Stimulated activated CD8-positive, alpha-beta memory T cell treated with anti-CD3 and anti-CD28 coated beads, Interleukin-4, amount 100 ng/mL, for 4 hours (primary cell): ENCODE measurements at places on chromosomes 12 and 14.

DNA sequence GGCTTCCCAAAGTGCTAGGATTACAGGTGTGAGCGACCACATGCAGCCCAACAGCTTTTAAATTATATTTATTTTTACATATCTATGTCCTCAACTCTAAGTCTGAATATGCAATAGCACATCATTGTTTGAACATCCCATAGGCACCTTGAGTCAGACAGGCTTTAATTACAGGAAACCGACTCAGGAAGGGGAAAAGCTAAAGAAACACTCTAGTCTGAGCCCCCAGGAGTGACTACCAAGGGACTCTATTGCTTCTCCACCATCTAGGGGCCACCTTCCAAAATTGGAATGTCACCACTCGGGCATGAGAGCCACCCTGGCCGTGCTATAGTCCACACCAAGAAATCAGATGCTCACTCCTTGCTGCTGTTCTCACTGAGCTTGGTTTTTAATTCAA is 14.0 kb upstream of the MFAP5 start:
- no peak for DNase-seq

GRCh38 chr12:123269395-123269892 is 2.2 kb downstream of the CDK2AP1 start:
- DNase-seq = no peak

- no peak for DNase-seq
These were observed 106.6 kb upstream of the VASH1 start for GRCh38 chr14:76654573-76655108.

- DNase-seq = no peak
These were observed 77.5 kb downstream of the COX16 start for GRCh38 chr14:70281939-70282338.

DNA sequence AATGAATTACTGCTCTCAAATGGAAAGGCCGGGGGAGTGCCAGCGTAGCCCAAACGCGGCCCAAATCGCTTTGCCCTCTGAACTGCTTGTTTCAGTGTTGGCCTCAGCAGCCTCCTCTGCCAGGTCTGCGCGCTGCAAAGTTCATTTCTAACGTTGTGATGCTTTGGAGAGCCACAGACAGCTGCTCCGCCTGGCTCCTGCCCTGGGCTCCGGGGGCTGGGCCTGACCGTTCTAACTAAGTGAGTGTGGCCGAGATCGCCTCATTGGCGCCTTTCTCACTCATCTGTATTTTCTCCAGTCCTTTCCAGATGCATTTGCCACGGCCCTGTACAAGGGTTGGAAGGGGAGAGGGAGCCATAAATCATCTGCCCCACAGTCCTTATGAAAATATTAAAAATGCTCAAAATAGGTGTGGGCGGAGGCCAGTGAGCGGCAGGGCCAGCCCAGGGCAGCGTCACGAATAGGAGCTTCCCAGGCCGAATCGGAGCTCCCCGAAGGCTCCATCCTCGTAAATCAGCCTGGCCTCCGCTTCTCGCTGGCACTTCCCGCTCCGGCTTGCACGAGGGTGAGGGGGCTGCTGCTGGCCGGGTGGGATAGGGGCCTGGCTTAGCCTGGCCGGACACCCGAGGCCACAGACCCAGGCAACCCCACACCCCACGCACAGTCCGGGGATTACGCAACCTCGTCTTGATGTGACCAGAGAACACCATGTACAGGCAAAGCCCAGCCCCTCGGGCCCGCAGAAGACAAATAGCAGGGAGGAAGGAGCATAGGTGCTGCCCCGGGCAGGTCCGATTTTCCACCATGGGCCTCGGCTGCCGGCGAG is 196.6 kb upstream of the DIO3 start:
- DNase-seq = no peak

DNA sequence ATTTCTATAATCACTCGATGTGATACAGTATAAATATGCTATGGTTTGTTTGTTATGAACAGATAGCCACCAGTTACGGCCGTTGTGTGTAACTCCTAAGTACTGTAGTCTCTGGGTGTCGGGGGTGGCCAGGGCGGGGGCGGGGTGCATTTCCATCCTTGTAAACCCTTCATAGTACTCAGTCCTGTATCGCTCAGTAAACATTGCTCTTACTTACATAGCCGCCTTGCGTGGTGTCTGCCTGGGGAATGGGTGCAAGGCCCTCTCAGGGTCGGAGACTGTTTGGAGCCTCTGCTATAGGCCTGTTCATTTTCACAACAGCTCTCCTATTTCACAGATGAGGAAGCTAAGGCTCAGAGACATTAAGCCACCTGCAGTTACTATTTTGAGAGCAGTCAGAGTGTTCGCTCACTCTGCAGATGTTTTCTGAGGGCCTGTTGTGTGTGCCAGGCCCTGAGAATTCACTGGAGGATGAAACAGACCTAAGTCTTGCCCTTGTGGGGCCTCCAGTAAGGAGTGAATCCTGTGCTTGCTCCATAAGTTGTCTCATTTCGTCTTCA is 42.5 kb downstream of the JDP2 start:
- DNase-seq = no peak

DNA sequence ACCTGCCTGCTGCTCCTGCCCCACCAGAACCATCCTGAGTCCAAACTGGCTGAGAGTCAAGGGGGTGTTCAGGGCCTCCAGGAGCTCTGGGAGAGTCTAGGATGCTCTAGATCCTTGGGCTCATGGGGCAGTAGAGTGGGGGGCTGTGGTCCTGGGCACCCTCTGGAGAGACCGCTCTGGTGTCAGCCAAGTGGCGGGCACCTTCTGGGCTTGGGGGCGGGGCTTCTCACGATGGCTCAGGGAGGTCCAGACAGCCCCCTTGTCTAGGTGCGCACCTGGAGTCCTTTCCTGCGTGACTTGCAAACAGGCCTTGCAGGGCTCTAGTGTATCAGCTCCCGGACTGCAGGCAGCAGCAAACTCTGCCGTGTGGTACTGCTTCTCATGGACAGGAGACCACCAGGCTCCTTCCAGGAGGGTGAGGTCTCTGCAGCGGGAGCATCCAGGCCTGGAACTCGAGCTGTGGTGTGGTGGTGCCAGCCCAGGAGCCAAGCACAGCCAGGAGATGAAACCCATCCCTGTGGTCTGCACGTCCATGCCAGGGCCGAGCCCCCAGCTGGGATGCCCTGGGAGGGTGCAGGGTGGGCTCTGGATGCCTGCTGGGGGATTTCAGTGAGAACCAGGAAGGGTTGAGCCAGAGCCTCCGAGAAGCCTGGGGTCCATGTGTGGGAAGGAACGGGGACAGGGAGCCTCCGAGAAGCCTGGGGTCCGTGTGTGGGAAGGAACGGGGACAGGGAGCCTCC is 15.0 kb downstream of the PACS2 start:
- no peak for DNase-seq

GRCh38 chr14:34277191-34277590 is 184.8 kb downstream of the SPTSSA start:
- DNase-seq = no peak

GRCh38 chr14:100862793-100863192 is 36.9 kb downstream of the MEG3 start:
- DNase-seq = no peak

GRCh38 chr14:65877166-65877565 is 464.6 kb downstream of the FUT8 start:
- DNase-seq = no peak

- DNase-seq = no peak
These were observed 83.2 kb downstream of the HMGA2 start for GRCh38 chr12:65907513-65907912.

- DNase-seq = no peak
These were observed 230.5 kb upstream of the KITLG start for GRCh38 chr12:88810806-88811205.

- DNase-seq = no peak
These were observed 638 bp downstream of the LAG3 start for GRCh38 chr12:6772726-6773589.

DNA sequence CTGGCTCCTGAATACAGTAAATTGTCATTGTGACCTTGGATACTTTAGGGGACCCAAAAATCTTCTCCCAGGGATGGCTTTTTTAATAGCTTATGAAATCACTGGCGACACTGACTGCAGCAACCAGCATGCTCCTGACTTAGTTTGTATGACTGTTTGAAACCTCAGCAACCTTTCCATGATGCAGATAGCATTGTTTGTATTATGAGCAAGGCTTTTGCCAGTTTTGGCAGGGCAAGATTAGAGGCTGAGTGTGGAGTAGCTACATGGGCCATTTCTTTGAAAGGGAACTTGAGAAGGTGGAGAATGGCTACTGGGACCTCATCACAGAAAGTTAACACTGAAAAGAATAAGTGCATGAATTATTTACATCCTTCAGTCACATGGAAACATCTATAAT is 50.9 kb downstream of the SLC4A8 start:
- DNase-seq = no peak

- DNase-seq = no peak
These were observed 101.7 kb downstream of the ZFP36L1 start for GRCh38 chr14:68691031-68691791.

- DNase-seq = no peak
These were observed 34.7 kb downstream of the FOXN4 start for GRCh38 chr12:109274381-109274780.

DNA sequence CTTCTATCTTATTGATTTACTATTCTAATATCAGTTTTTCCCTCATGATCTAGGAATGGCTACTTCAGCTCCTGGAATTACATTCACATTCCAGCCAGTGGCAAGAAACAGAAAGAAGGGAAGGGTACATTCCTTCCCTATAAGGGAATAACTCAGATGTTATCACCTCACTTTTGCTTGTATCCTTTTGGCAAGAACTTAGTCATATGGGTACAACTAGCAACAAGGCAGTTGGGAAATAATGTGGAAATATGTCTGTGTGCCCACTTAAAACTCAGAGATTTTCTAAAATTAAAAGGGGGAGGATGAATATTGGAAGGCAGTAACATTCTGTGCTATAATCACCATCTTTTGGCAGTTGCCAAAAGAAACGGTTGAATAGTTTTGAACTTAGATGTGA is 85.6 kb downstream of the MSRB3 start:
- no peak for DNase-seq

DNA sequence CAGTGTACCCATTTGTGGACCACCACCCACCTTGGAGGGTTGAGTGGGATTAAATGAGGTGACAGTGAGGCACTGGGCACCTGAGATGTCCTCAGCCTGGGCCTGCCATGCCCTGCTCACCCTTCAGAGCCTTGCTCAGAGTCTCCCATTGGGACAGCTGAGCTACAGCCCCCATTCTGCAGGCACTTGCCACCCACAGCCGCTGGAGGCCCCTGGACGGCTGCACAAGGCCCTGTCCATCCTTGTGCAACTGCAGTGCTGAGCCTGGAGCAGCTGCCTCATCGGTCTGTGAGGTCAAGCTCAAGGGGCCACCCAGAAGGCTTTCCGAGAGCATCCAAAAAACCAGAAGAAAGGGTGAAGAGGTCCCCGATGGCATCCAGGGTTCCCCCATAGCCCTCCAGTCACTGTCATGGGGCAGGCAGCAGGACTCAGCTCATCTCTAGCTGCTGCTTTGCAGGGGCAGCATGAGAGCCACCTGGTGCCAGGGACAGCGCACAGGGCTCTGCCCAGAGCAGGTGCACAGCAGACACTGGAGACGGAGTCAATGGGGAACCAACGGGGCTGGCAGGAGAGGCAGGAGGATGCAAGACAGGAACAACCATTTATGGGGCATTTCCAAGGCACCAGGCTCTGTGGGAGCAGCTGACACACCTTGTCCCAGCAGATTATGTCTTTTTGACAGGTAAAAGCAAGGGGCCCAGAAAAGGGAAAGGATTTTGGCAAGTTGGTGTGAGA is 84.6 kb downstream of the ARL6IP4 start:
- no peak for DNase-seq

DNA sequence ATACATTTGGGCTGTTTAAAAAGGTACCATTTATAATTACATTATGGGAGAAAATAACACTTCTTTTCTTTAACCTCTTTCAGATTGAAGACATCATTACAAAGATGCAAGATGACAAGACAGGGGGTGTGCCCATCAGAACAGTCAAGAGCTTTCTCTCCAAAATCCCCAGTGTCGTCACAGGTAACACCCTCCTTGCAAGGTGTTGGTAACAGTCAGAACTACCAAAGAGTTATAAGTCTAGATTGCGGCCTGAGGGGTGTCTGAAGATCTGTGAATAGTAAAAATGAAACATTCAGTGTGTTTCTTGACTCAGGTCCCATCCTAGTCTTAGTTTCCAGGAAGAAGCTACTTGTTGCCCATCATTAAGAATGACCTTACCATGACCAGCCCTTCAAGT is 419.8 kb downstream of the RGS6 start:
- no peak for DNase-seq

DNA sequence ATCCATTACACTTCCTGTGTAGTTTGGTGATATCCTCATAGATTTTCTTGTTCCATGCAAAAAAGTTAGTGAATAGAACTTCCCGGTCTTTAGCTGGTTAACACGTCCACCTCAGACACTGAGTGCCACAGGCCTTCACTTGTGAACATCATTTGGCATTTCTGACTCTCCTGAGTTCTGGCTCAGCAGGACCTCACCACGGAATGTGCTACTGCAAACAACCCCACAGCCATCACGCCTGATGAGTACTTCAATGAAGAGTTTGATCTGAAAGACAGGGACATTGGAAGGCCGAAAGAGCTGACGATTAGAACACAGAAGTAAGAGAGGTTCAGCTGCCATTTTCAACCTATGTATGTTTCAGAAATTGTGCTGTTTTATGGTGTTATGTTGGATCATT is 20.0 kb downstream of the C12orf76 start:
- DNase-seq = no peak

DNA sequence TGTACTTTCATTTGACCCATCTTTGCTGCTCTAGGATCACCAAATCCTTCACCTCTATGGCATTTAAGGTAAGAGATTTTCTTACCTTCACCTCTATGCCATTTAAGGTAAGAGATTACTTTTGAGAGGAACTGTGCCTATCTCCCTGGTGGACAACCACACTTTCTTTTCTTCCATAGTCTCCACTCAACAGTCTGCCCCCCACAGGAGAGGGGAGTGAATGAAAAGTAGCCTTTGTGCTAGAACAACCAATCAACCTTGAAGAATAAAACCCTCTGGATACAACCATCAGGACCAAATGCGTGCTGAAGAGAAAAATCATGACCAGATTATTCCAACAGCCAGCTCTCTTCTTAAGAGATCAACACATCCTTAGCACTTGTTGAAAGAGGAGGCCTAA is 258.6 kb upstream of the TMPO start:
- no peak for DNase-seq

- no peak for DNase-seq
These were observed 156.7 kb downstream of the NUAK1 start for GRCh38 chr12:105982022-105982421.

DNA sequence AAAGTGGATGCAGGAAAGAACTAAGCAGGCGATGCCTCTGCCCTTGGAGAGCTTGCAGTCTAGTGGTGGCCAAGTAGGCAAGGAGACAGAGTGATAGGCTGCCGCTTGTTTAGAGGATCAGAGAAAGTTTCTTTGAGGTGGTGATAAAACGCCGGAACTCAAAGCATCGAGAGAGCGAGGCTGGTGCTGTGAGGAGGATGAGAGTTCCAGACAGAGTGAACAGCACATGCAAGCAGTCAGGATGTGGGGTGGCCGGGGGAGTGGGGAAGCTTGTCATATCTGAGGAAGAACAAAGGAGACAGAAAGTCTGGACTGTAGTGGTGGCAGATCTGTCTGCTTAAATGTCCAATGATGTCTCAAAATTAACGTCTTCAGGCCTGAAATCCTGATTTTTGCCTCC is 319.7 kb downstream of the SNAPC1 start:
- DNase-seq = no peak
